ENCODE measurements at places on chromosomes 5 and 9. TPM values are rescaled to one million over a fixed set of nuclear protein-coding genes. Genes with fewer than 3 reads are reported as not detected.
A peak's percentile ranks its signal among the peaks of the same experiment; 100 is the strongest.

DNA sequence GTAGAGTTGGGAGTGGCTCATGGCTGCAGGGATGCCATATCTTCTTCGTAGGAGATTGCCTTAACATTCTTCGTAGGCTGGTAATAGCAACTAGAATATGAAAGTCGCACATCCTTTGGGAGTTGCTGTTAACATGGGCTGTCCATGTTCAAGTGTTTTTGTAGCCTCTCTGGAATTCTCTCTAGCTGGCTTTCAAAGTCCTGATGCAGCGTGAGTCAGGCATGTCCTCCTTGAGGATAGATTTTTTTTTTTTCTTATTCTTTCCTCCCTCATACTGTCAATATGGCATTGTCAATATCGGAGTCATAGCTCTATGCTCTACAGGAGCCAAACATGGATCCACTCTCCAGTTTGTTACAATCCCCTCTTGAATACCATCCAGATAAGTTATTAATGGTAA is 494.8 kb upstream of the WWC1 start:
- no peak for DNase-seq

PDGFRB gene
- 337 TPM for total RNA-seq

SLC4A9 gene
- not detected for total RNA-seq

GRCh38 chr5:132011622-132012343 is at the start of gene ACSL6:
Gene ACSL6, minus strand, starts transcription at chr5:132011658. Its CDS starts 105 bp downstream, at chr5:132011553.
- peak; percentile 8 for DNase-seq

- DNase-seq, result no peak
Measured at GRCh38 chr5:61267116-61267515, 64.9 kb upstream of the ZSWIM6 start.

CARTPT gene
- total RNA-seq, result not detected

GRCh38 chr9:72955126-72955455 is 2.2 kb upstream of the ALDH1A1 start:
- no peak for DNase-seq

- no peak for DNase-seq
Measured at GRCh38 chr9:93427655-93428379, 23.7 kb upstream of the FAM120A start.

GRHPR gene
- total RNA-seq, result 129 TPM

- DNase-seq, result peak; percentile 95
Measured at GRCh38 chr9:130847306-130848217, 12.5 kb downstream of the ABL1 start.

IFNB1 gene
- total RNA-seq, result not detected

OR13C8 gene
- not detected for total RNA-seq

ZNF879 gene
- 6.9 TPM for total RNA-seq

PCAT7 gene
- total RNA-seq, result not detected

GRCh38 chr5:114636271-114636670 is 274.4 kb downstream of the KCNN2 start:
- no peak for DNase-seq

DNA sequence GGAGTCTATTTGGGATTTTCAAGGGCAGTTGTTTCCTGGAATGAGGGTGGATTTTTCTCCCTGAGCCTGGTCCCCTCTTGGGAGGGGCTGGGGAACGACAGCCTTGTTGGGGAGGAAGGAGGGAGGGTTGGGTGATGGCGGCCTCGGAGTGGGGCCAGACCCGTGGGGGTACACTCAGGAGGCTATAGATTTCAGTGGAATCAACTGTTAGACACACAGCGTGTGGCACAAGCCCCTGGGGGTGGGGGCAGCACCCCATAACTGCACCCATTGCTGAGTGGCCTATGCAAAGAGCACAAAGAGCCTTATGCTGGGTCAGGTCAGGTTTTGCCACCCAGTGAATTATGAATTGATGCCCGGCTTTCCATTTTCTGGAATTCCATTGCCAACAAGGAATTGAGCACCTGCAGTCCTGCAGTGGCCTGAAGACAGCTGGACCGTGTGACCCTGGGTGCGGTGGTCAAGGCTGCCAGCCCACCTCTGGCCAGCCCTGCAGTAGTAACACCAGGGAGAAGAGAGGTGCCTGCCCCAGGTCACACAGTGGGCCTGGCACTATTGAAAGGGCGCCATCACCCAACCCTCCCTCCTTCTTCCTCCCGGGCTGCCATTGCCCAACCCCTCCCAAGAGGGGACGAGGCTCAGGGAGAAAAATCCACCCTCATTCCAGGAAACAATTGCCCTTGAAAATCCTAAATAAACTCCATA is 8.4 kb downstream of the MYMK start:
- DNase-seq, result no peak

DNA sequence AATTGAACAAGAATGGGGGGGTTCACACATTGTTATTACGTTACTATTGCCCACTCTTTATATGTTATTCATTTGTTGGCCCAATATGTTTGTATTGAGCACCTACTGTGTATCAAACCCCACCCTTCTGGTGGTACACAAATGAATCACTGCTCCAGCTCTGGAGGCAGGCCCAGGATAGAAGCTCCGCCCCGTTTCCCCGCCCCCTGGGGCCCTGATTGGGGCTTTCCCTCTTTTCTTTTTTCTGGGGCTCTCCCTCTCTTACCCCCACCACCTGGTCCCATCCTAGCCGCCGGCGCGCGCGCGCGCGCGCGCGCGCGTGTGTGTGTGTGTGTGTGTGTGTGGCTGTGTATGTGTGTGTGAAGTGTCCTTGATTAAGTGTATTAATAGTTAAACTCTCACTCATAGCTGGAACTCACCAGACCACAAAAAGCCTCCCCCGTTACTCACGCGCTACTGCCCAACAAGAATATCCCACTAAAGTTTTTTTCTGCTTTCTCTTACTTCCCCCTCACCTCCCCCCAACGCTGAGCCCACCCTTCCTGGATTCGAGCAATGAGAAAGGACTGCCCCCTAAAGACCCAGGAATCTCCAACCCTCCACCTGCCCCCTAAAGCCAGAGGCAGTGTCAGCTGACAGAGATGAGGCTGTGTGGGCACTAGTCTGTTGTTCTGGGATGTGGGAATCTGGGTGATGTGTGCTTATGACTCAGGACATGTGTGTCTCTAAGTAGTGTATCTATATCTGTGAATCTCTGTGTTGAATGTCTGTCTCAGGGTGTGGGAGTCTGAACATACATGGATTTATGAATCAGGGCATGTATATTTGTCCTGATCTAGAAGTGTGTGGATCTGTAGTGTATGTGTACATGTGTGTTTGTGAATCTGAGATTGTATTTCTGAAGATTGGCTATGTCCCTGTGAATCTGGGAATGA is 4.0 kb downstream of the CXXC5 start:
- peak; percentile 78 for DNase-seq

DMRT2 gene
- 3.1 TPM for total RNA-seq

GRCh38 chr5:10297646-10298204 is 10.0 kb downstream of the CMBL start:
- DNase-seq, result no peak

DNA sequence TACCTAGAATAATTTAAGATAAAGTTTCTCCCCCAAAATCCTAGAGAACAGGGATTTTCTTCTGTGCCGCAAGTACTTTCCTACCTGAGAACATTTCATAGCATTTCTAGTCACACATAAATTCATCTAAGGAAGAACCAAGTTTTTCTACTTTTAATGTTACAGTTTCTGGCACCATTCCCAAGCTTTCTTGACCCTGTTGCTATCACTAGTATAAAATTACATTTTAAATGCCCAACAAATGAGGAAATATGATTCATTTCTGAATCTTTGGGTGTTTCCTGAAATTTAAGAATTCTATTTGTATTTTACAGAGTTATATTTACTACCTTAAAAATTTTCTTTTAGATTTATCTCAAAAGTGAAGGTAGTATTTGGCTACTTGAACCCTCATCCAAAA is 137.8 kb downstream of the LPAR1 start:
- DNase-seq, result no peak

LEAP2 gene
- total RNA-seq, result 1.1 TPM

- no peak for DNase-seq
Measured at GRCh38 chr5:164234321-164234720, 728.9 kb downstream of the MAT2B start.
